ENCODE measurements at places on chromosomes 12 and 14.

- DNase-seq: no peak
These were observed 82.4 kb downstream of the ZFC3H1 start for GRCh38 chr12:71581206-71581605.

- no peak for DNase-seq
These were observed 67.2 kb upstream of the SYT1 start for GRCh38 chr12:78797196-78797931.

DNA sequence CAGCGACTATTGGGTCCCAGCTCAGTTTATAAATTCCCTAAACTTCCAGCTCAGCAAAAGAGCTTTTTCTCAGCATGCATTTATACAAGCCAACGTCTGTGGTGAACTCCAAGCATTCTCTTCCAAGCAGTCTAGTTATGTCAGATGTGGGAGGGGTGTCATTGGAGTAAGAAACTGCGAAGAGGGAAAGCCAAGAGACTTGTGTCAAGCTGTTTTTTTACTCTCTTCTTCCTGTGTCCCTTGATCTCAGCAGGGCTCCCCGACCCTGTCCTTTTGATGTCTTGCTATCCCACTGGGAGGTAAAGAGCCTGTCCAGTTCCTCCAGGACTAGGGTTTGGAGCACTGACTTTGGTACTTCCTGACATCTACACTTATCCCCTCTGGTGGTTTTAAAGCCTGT, 69.0 kb downstream of the PPM1H start:
- no peak for DNase-seq

DNA sequence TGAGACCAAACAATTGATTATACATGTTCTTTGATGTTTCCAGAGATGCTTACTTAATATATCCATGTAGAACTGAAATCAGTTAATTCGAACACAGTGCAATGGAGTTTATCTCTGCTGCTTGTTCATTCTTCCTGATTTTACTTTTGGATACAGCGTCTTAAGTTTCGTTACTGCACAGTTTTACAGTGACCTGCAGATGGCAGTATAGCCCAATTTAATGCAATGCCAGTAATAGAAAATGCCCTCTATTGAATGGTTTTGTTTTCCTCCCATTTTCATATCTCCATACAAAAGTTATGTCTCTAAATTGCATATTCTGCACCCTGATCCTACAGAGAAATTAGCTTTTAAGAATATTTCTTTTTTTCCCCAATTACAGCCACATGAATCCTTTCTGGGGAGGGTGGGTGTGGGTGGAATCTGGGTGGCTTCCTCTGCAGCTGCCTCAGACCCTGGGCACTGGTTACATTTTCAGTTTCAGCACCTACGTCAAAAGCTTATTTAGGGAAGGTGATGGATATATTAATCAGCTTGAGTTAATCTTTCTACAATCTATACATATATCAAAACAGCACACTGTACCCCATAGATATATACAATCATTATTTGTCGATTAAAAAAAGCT, 101.1 kb upstream of the DCD start:
- DNase-seq: peak; percentile 68

GRCh38 chr14:51501746-51502145, 150.0 kb upstream of the FRMD6 start:
- no peak for DNase-seq

- peak; percentile 69 for DNase-seq
These were observed 72.0 kb upstream of the DBX2 start for GRCh38 chr12:45122768-45123380.

DNA sequence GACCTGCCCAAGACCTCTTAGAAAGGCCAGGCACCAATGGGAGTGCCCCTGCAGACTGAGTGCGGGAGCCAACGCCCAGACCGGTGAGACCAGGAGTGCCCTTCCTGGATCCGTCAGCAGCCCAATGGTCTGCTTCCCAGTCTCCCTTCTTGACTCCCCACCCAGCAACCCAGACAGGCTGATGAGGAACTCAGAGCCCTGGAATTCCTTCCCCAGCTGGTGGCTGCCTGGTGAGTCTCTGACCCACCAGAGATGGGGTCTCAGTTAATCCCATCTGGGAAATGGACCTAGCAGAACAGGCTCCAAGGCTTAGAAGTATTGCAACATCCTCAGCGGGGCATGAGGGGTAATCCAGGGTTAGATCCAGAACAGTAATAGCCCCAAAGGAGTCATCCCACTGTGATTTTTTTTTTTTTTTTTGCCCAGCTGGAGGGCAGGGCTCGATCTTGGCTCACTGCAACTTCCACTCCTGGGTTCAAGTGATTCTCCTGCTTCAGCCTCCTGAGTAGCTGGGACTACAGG, 1.5 kb upstream of the RASAL1 start:
- DNase-seq: no peak

- no peak for DNase-seq
These were observed 237.9 kb upstream of the CCDC196 start for GRCh38 chr14:66248256-66248655.

DNA sequence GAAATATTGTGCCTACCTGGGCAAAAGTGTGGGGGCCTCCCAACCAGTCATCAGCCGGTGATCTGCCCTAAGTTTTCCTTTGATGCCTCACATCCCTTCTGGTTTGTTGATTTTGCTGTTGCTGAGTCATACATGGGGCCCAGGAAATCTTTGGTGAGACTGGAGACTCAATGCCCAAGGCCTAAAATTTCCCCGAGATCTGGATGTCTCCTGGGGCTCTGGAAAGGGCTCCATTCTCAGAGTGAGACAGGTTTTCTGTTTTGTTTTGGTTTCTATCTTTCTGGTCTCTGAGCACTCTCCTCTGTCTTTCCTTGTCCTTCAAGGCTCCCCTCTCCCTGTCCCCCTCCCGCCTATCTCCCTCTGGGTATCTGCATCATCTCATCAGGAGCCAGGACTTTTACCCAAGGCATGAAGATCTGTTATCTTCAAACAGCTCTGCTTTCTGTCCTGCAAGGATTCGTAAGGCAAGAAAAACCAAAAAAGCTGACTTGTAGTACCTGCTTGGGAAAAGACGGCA, 152.8 kb upstream of the MAX start:
- peak; percentile 29 for DNase-seq

DNA sequence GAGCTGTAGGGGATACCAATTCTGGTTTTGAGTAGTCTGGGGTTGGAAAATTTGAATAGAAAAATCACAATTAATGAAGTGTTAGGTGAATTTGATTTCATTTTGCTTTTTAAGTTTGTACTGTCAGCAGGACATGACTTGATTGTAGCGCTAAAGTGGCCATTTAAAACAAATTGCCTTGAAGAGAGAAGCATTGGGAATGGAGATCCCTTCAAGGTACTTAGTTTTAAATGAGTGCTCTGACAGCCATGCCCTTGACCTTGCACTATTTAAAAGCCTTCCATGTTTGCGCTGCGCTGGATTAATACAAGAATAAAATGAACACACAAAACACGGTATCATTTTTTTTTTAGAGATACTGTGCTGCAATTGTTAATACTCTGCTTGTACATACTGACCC, 345.9 kb downstream of the NAV3 start:
- DNase-seq: no peak

DNA sequence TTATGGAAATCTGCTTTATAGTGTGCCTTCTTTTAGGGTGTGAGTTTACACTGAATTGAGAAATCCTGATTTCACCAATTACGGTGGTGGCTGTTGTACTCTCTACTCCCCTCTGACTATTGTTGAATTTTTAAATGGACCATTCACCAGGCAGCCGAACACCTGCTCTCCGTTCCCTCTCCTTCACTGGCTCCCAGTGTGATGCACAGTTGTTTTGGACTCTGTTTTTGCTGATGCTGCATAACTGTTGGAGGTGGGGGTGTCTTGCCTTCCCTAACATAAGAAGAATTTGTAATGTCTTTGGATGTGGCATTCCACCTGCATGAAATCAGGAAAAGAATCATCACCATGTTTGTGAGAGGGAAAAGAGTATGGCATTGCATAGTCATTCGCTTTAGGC, 341.2 kb downstream of the SNAPC1 start:
- no peak for DNase-seq

GRCh38 chr12:41045509-41045908, 142.6 kb upstream of the PDZRN4 start:
- DNase-seq: no peak

GRCh38 chr12:57479376-57480115, at the start of gene ARHGAP9:
Gene ARHGAP9 (minus strand): TSS chr12:57479866. CDS start chr12:57479406, 460 bp downstream.
- DNase-seq: no peak

GRCh38 chr12:203462-204260, 10.3 kb downstream of the SLC6A12 start:
- DNase-seq: no peak

DNA sequence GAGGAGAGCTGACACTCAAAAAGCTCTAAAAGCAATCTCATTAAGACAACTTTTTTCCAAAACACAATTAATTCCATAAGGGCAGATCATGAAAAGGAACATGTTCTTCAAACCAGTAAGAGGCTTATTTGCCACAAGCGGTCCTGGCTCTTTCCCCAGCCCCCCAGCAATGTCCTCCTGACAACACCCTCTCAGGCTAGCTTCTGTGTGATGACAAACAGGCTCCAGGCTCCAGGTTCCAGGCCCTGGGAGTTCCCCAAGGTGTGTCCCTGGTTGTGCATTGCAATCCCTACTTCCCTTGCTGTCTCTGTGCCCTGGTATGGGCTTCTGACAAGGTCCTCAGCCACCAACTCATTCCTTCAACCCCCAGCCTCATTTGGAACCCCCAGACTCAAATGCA, 8.9 kb downstream of the HVCN1 start:
- no peak for DNase-seq

DNA sequence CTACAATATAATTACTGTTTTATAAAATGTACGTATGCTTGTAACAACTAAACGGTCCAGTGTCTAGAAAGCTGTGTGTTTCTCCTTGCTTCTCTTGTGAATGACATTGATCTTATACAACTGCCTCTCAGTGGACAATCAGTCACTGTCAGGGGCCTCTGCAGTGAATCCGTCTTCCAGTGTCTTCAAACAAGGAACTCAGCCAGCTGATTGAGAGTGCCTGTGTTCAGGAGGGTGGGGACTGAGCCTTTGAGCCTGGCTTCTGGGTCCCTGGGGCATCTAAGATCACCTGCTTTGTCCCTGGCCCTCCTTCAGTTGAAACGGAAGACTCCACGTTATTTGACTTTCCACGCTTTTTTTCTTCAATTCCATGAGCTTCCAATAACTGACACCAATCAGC, 133.1 kb upstream of the SFSWAP start:
- no peak for DNase-seq

DNA sequence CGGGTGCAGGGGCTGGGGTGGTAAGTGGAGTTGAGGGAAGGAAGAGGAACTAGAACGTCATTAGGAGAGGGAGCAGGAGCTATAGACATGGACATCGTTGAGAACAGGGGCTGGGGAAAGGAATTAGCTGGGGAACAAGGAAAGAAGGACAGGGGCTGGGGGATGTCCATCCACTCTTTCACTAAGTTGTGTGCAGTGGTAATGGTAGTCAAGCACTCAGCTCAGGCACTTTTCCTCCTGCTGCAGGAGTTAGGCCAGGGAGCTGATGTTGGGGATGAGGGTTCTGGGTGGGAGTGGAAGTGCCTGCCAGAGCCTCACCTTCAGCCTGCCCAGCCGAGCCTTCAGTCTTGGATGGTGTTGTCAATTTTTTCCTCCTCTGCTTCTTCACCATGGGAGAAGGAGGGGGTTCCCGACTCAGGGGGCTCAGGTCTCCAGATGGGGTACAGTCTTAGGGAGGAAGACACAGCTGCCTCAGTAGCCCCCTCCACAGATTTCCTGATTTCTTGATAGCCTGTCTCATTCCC, 9.2 kb downstream of the AGAP2 start:
- DNase-seq: no peak

DNA sequence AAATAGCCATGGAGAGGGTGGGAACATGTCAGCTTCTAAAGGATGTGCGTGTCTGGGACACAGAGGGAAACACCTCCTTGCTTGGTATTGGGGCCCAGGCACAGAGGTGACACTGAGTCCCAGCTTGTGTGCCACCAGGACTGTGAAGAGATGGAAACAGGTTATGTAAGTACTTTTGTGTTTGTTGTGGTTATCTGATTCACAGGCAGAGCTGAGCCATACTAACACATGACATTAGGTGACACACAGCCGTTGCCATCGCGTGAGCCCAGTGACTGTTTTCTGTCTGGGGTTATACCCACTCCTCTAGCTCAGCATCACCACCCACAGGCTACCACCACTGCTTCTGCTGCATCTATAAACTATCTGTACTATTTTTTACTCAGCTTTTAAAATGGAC, 12.1 kb upstream of the FLVCR2 start:
- peak; percentile 58 for DNase-seq

DNA sequence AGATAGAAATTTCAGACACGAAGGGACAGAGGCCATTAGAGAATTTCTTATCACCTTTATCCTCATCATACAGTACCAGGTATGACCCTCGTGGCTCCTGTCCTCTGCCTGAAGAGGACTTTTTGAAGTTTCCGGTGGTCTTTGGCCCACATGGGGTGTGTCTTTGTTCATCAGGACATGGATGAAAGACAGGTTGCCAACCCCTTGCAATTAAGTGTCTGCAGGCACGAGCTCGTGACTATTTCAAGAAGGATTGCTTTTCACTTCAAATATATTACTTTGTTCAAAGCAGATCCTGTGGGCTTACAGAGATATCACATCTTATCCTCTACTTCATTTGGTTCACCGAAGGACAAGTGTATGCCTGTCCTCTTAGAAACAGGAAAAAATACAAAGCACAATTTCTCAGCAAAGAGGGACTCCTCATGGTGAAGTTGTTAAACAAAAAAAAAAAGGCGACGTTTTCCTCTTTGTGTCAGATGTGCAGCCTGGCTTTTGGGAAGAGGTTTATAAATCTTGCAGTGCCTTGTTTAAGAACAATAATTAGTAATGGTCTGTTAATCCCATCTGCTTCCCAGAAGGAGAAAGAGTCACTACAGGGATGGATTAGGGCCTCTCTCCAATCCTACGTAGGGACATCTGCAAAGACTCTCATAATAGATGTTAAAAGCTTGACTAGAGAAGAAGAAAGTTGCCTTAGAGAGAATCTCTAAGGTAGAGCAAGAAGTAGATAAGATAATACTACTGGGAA, 13.5 kb upstream of the FAM234B start:
- DNase-seq: no peak

DNA sequence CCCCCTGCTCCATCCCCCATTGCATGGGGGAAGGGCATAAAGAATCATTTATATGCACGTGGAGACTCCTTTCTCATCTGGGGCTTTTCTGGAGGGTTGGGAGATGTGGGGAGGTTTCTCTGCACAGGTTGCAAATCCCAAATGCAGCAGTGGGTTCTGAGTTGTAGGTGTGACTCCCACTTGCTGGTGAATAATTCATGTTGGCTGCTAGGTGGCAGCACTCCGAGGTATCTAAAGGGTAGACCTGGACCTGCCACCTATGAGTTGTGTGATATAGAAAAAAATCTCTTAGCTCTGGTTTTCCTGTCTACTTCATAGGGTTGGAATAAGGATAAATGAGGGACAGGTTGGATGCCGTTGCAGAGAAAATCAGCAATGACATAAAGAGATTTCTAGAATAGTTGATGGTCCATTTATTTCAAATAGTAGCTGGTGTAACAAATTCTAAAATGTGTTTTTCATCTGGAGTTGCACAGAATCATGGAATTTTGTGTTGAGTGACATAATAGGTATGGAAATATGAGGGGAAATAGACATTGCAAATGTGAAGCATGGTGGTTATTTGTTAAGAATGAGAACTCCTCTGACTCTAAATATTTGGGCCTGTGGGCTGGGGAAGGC, 4.6 kb downstream of the MARCHF9 start:
- DNase-seq: no peak

Measured in RKO (cell line).